ENCODE measurements at places on chromosomes 4 and X.

DNA sequence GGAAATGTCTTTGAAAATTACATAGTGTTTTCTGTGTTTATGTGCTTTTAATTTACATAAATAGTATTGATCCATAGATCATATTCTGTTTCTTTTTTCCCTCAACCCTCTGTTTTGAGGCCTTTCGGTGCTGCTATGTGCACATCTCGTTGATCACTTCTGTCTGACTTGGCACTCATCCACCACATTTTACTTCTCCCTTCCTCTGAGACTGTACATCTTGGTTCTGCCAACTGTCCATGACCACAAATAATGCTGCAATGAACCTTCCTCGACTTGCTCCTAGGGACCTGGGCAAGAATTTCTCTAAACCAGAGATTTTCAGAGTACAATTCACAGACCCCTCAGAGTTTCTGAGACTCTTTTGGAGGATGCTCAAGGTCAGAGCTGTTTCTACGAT is 74.4 kb downstream of the RTL5 start:
- no peak for DNase-seq

GRCh38 chr4:189870511-189871234 is 70.0 kb upstream of the FRG1 start:
- no peak for DNase-seq

- no peak for DNase-seq
Observed at GRCh38 chr4:99529228-99529627, 18.4 kb downstream of the C4orf17 start.

GRCh38 chr4:42225286-42225685 is 72.8 kb upstream of the BEND4 start:
- DNase-seq, result no peak

GRCh38 chrX:71493111-71493613 is 39.7 kb upstream of the OGT start:
- DNase-seq, result no peak

GRCh38 chr4:1082215-1083182 is 30.9 kb downstream of the RNF212 start:
- no peak for DNase-seq

GRCh38 chr4:67702166-67702565 is 1.2 kb upstream of the UBA6 start:
- DNase-seq, result no peak

GRCh38 chr4:7785017-7785416 is 154.6 kb downstream of the AFAP1 start:
- no peak for DNase-seq

All from stimulated activated CD4-positive, alpha-beta T cell treated with anti-CD3 and anti-CD28 coated beads, Interleukin-4, amount 100 ng/mL, for 4 hours (primary cell).